ENCODE measurements at places on chromosomes 1 and 21.
A peak's percentile ranks its signal among the peaks of the same experiment; 100 is the strongest.

GRCh38 chr1:193185211-193185610 lies 1.2 kb downstream of the B3GALT2 start:
- DNase-seq = no peak

DNA sequence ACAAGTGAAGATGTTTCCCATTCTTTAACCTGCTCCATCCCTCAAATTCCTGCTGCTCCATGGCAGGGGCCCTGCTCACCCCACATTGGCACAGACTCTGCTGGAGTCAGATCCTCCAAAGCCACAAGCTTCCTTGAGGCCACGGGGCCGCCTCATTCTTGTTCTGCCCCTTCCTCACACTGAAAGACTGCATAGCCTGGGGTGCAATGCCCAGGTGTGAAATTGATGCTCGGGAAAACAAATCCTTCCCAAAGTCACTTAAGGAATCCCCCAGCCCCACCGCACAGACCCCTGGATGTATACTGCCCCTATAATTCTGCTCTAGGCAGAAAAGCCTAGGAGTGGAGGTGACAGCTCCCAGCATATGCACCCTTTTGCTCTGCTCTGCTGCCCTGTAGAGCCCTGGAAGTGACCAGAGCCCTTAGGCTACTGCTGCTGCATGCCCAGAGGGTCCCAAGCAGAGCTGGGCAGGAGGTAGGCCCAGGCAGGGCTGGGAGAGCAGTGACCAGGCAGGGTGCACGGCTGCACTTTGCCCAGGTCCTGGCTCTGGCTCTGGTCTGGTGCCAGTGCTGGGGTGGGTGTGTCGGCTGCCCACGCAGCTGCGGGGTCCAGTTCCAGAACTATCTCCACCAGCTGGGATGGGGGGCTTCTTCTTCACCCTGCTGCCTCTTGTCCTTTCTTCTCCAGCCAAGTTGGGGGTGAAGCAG lies 1.6 kb downstream of the HES2 start:
- no peak for DNase-seq

GRCh38 chr1:155127967-155128754 lies 485 bp downstream of the EFNA1 start:
- no peak for DNase-seq

DNA sequence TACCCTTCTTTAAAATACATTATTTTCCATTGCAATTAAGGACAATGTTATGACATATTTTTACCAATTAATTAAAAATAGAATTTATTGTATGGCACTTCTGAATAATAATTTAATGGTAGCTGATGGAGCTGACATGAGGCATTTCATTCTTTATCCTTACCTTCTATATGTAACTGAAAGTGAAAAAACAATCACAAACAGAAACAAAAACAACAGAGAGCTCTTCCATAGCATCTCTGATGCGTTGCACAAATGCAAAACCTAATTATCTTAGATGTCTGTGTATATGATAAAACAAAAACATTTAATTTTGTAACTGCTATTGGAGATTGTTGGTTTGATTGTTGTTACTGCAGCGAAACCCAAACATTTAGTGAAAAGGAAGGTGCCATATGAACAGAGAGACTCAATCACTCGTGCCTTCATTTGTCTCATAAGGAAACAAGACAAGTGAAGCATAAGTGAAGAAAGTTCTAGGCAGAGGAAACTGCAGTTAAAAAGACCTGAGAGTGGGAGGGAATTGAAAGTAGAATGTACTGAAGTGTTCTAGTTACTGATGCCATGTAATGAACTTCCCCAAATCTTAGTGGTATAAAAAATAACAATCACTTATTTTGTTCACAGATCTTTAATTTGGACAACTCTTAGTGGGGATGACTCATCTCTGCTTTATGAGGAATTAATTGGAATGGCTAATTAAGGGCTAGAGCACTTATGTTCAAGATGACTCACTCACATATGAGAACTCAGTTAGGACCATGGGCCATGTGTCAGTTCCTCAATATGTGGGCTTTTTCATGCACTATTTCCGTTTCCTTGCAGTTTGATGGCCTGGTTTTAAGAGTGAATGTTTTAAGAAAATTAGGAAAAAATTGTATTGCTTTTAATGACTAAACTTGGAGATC lies 245.0 kb upstream of the OLFM3 start:
- DNase-seq = no peak

GRCh38 chr1:241742084-241742483 lies 90.0 kb downstream of the WDR64 start:
- DNase-seq = no peak

DNA sequence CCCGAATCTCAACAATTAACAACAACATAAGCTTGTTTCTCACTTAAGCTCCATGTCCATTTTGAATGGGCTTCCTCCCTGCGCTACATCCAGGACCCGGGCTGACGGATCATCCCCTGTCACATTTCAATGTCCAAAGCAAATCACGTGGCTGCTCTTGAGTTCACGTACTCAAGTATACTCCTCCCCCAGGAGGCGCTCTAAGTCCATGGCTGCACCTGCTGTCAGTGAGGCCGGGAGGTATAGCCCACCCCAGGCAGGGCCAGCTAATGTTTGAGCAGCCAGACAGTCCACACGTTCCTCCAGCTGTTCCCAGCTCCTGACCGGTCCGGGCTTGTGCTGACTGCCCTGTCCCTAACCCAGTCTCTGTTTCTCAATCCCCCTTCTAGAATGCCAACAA lies 220.8 kb downstream of the SLC35F3 start:
- DNase-seq = peak; percentile 8

- DNase-seq = no peak
Observed at GRCh38 chr1:101431956-101432510, 195.2 kb downstream of the S1PR1 start.

DNA sequence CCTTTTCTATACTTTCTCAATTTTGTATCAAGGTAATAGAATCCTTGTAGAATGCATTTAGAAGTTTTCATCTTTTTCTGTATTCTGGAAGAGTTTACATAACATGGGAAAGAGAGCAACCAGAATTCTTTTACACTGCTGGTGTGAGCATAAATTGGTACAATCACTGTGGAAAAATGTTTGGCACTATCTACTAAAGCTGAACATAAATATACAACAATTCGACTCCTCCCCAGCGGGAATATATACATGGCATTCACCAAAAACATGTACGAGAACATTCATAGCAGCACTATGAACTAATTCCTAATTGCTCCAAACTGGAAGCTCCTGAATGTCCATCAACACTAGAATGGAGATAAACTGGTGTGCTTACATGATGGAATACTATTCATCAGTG lies 1.8 kb upstream of the ACBD6 start:
- DNase-seq = no peak

DNA sequence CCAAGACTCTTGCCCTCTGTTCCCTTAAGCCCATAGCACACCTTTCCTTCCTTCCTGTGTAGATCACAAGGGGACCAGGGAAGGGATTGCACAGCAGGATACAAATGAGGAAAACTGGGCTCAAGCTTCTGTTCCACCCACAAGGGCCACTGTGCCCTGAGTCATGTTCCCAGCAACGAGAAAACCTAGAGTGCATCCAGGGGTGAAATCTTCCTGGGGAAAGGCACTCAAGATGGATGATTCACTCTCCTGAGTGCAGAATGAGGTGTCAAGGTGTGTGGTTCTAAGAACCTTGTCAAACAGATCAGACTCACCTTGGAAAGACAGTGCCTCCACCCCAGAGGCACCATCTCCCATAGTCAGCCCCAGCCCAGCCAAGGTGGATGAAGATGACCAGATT lies 40.7 kb upstream of the EYA3 start:
- DNase-seq = no peak

- DNase-seq = no peak
Observed at GRCh38 chr1:228434689-228435088, 18.0 kb upstream of the TRIM17 start.

GRCh38 chr1:50631161-50631560 lies 207.9 kb upstream of the DMRTA2 start:
- no peak for DNase-seq

DNA sequence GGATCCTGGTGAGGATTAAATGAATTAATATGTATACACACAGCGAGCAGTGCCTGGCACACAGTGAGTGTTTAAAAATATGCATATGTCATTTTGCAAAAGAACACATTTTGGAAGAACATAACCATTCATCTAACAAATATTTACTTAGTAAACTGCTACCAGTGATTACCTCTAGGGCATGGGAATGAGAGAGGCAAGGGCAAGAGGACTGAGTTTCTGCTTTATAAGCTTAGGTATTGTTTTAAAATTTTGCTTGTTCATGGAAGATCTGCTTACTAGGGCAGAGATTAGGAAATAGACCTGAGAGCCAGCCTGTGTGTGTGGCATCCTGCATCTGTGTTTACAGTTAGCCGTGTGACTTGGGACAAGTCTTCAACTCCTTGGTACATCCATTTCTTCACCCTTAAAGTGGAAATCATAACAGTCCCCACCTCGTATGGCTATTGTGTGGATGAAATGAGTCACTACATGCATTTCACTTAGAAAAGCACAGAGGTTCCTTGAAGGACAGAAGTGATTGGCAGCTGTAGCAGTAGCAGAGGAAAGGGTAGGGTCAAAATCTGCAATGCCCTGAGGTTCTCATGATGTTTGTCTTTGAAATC lies 198.5 kb upstream of the FMN2 start:
- no peak for DNase-seq

GRCh38 chr1:6041432-6042062 lies 4.1 kb upstream of the KCNAB2 start:
- DNase-seq = no peak

DNA sequence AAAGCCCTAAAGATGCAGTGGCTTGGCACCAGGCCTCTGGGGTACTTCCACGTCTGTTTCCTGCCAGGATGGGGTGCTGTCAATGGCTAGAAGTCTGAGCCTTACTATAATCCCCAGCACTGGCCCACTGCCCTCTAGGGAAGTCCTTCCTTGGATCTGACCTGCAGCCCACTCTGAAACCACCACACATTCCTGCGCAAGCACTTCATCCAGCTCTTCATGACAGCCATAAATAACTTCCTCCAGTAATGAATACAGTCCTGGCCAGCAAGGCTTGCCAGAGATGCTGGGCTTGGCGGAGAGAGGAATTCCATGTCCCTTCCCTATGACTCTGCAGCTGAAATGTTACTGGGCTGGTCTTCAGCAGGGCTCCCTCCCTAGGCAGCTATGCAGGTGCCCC lies 32.6 kb downstream of the ALPL start:
- no peak for DNase-seq

DNA sequence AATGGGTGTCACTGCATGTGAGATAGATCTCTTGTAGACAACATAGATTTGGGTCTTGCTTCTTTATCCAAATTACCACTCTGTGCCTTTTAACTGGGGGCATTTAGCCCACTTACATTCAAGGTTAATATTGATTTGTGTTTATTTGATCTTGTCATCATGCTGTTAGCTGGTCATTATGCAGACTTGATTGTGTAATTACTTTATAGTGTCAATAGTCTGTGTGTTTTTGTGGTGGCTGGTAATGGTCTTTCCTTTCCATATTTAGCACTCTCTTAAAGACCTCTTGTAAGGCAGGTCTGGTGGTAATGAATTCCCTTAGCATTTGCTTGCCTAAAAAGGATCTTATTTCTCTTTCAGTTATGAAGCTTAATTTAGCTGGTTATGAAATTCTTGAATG lies 29.6 kb downstream of the ZNF691 start:
- no peak for DNase-seq

GRCh38 chr1:241839369-241839979 lies 8.5 kb upstream of the EXO1 start:
- DNase-seq = no peak

GRCh38 chr1:64877151-64877550 lies 89.2 kb downstream of the JAK1 start:
- DNase-seq = no peak

DNA sequence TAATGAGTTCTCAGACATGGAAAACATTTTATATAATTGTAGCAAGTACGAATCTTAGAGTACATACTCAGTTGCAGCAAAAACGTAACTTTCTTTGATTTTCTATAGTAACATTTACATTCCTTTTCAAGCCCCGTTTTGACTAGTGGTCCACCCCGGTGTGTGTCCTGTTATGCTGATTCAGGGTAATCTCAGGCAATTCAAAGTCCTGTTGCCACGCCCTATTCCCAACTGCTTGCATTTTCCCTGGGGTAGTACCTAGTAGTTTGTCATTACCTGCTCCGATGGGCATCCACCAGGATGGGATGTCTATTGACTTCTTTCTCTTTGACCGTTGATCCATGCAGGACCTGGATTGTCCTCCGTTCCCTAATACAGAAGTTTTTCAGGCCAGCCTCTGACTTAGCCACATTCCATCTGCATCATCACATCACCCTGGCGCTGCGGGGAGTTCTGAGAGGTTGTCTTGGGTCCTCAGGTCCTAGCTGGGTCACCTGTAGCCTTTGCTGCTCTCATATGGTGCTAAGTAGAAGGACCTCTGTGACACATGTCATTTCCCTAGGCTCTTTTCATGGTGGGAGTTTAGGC lies 15.0 kb upstream of the FCAMR start:
- DNase-seq = no peak

GRCh38 chr1:205199931-205200299 lies 11.6 kb downstream of the DSTYK start:
- peak; percentile 26 for DNase-seq

DNA sequence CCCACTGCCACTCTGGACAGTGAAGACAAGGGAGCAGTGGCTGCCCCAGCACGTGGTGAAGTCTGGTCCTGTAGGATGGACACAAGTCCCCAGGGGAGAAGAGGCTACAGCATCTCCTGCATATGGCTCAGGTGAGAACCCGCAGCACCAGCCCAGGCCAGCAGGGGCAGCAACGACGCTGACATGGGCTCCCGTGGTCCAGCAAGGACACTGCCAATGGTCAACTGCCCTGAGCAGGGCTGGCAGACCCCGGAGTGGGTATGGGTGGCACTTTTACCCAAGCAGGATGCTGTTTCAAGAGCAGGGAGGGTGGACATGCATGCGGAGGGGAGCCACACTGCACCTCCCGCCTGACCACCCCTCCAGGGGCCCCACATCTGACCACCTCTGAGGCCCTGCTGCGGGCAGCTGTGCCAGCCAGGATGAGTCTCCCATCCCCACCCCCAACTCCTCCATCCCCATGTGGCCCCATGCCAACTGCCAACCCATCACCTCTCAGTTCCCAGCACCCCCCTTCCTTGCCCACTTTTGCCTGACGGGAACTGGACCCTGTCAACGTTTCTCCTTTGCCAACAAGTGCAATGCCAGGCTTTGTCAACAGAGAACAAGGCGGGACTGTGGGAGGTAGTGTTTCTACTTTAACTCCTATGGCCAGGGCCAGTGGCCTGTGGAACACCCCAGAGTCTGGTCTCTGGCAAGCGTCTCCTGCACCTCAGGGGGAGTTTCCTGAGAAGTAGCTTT lies 8.6 kb downstream of the MORN1 start:
- no peak for DNase-seq
